ENCODE measurements at places on chromosomes 2 and 18. TPM values are rescaled to one million over a fixed set of nuclear protein-coding genes. Genes with fewer than 3 reads are reported as not detected.

Gene LCT
- total RNA-seq: not detected

GRCh38 chr2:219947575-219947974, 320.1 kb downstream of the SLC4A3 start:
- no peak for DNase-seq

GRCh38 chr2:122078451-122078850, 323.0 kb downstream of the TSN start:
- DNase-seq: no peak

DNA sequence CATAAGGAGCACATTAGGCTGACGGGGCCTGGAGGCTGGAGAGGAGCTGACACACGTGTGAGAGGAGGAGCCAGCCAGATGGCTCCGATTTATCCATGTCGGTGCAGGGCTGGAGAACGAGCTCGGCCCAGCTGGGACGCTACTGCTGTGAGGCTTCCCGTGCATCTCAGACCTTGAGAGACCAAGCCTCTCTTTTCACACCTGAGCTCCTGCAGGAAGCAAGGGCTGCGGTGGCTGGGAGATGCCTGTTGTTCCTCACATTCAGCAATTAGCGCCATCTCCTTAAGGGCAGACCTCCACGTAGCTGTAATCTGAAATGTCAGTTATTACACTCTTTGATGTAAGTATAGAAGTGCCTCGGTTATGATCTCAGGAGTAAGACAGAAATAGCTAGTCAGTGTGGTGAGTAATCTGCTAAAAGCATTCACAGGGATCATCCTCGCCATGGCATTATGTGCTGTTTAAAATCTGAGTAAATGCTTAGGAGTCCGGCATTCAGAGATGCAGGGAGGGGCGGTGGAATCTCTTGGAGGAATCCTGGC, 107.9 kb downstream of the PRKCE start:
- DNase-seq: no peak

DNA sequence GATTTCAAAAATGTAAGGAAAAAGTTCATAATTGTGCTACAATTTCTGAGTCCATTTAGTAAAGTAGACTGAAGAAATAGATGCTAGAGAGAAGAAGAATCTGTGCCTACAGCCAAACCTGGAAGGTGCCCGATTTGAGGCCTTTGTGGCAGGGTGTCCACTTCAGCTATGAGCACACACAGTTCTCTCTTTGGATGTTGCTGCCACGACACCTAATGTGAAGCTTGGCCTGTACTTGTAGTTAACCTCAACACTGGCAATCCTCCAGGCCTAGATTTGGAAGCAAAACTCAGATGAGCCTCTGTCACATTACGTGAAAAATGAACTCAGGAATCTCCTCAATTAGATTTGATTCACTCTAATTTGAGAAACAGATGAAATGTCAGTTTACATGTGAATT, 90.1 kb upstream of the LRP1B start:
- no peak for DNase-seq
